CD4-positive, alpha-beta T cell treated with Interleukin-4 for 4 hours (primary cell): ENCODE measurements at places on chromosomes 3 and 15.

DNA sequence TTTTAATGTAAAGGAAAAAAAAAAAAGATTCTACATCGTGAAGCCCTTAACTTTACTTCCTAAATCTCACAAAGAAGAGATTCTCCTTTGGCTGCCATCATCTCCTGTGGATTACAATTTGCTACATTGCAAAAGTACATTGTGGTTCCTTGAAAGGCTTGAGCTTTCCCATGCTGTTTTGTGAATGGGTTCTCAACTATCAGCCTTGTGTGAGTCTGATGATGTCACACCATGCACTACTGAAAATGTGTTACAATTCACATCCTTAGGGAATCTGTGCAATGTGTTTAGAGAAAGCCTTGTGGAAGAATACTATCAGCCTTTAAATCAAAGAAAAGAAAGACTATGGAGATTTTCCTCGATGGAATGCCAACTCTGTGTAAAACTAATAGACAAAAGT, 510.0 kb upstream of the ALCAM start:
- no peak for DNase-seq

- no peak for DNase-seq
These were observed 137.4 kb upstream of the SATB1 start for GRCh38 chr3:18562364-18563154.

GRCh38 chr3:34016925-34017587, 218.6 kb downstream of the PDCD6IP start:
- DNase-seq = peak; percentile 39

GRCh38 chr3:193947596-193947995, 188.4 kb upstream of the HES1 start:
- DNase-seq = no peak

- no peak for DNase-seq
These were observed 2.6 kb downstream of the GP9 start for GRCh38 chr3:129063091-129063640.
